Glutamatergic neuron (in vitro differentiated cells): ENCODE measurements at places on chromosomes 5 and 9. TPM values are rescaled to one million over a fixed set of nuclear protein-coding genes. Genes with fewer than 3 reads are reported as not detected.

PFN3 gene
- total RNA-seq = not detected

HTR4 gene
- not detected for total RNA-seq

LECT2 gene
- not detected for total RNA-seq

PCDHB13 gene
- 12.7 TPM for total RNA-seq

GSN gene
- total RNA-seq = 11.6 TPM

GRM6 gene
- total RNA-seq = not detected

EGFL7 gene
- total RNA-seq = 8.1 TPM

DNA sequence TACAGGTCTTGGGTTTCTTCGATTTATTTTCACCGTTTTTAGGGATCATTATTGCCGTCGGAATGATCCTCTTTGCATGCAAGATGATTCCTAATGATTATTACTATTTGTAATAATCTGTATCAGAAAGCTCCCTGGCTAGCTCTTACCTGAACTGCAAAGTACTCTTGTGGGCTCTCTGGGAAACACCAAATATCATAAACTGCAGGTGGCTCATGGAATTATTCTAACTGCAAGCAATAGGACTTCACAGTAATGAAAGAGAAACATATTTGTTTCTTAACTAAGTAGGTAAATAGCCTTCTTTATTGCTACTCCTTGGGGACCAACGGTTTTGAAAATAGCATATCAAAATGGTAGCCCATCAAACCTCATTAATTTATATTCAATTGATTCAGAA, 219.4 kb downstream of the NFIB start:
- peaks cover 4% of the 10 kb centered on the region for H3K27me3 ChIP-seq
- peaks cover 21% of the 10 kb centered on the region for H3K4me1 ChIP-seq
- no peaks in the 10 kb centered on the region for H3K36me3 ChIP-seq

DNA sequence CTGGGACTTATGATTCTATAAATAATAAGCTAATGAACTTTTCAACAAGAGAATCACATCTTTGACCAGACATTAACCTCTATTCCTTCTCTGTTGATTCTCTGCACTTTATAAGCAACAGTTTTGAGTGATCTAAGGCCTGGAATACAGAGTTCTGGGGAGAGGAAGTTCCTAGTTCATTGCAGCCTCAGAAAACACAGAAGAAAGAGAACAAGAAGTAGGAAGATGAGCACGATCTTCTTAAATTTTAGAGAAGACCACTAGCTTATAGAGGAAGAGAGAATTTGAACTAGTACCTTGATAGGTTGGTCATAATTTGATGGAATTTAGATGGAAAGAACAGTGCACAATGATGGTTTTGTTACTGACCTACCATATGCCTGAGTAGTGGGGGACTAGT, 8.5 kb upstream of the C9orf72 start:
- H3K4me1 ChIP-seq = no peaks in the 10 kb centered on the region
- peaks cover 9% of the 10 kb centered on the region for H3K36me3 ChIP-seq
- H3K27me3 ChIP-seq = no peaks in the 10 kb centered on the region
- H3K4me3 ChIP-seq = no peak overlapping the region

DNA sequence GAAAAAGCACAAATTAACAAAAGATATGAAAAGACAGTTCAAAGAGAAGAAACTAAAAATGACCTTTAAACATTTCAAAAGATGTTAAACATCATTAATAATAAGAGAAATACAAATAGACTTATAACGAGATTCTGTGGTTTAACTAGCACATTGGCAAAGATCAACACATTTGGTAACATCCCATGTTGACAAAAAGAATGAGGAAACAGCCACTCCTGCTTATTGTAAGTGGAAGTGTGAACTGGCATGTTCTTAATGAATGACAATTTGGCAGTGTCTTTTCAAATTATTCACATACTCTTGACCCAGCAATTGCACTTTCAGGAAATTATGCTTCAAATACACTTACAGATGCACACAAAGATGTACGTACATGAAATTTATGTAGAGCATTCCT, 176.3 kb downstream of the TLE1 start:
- no peak overlapping the region for H3K27ac ChIP-seq
- peaks cover 5% of the 10 kb centered on the region for H3K36me3 ChIP-seq
- peaks cover 2% of the 10 kb centered on the region for H3K27me3 ChIP-seq
- no peaks in the 10 kb centered on the region for H3K4me1 ChIP-seq
- no peak for DNase-seq

DNA sequence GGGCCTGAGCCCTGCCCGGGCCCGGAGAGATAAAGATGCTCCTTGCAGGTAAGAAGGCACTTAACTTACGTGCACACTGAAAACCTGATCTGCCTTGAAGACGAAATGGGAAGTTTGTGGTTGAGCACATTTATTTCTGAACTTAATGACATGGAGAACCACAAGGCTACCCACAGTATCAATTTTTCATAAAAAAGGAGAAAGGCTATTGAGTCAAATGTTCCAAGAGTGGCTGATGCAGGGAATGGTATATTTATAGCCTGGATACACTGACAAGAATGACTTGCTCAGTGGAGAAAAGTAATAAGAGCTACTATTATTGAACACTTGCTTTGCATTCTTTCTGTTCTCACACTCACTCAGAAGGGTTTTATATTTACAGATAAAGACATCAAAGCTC, 419.3 kb downstream of the ACTL7B start:
- DNase-seq = no peak
- no peaks in the 10 kb centered on the region for H3K36me3 ChIP-seq
- no peaks in the 10 kb centered on the region for H3K27me3 ChIP-seq

- no peak for DNase-seq
- H3K4me3 ChIP-seq = no peak overlapping the region
- no peak overlapping the region for H3K27ac ChIP-seq
Observed at GRCh38 chr5:34494111-34494755, 161.9 kb upstream of the RAI14 start.

GRCh38 chr5:180141068-180141660, 67.8 kb downstream of the RASGEF1C start:
- H3K4me1 ChIP-seq = peaks cover 15% of the 10 kb centered on the region
- peaks cover 12% of the 10 kb centered on the region for H3K27me3 ChIP-seq
- no peak overlapping the region for H3K4me3 ChIP-seq

GRCh38 chr5:116144103-116144502, 59.3 kb downstream of the COMMD10 start:
- H3K36me3 ChIP-seq = no peaks in the 10 kb centered on the region
- DNase-seq = no peak
- no peaks in the 10 kb centered on the region for H3K27me3 ChIP-seq
- H3K4me1 ChIP-seq = peaks cover 1% of the 10 kb centered on the region
- no peak overlapping the region for H3K27ac ChIP-seq

DNA sequence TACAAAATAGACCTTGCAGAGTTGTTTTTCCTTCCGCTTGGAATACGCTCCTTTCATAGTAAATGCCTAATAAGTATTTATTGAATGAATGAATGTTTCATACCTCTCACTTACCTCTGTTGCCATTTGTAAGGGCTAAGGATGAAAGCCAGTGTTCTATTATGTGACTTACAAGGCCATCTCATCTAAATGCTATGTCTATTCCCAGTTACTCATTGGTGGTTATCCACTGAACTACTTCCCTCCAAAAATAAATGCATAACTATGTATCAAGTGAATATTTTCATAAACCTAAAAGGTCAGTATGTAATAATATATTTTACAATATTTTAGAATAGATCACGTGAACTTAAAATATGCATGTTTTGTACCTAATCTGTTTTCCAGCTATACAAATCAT, 670.5 kb upstream of the RGMB start:
- no peak for DNase-seq
- no peak overlapping the region for H3K27ac ChIP-seq
- peaks cover 3% of the 10 kb centered on the region for H3K4me1 ChIP-seq

DNA sequence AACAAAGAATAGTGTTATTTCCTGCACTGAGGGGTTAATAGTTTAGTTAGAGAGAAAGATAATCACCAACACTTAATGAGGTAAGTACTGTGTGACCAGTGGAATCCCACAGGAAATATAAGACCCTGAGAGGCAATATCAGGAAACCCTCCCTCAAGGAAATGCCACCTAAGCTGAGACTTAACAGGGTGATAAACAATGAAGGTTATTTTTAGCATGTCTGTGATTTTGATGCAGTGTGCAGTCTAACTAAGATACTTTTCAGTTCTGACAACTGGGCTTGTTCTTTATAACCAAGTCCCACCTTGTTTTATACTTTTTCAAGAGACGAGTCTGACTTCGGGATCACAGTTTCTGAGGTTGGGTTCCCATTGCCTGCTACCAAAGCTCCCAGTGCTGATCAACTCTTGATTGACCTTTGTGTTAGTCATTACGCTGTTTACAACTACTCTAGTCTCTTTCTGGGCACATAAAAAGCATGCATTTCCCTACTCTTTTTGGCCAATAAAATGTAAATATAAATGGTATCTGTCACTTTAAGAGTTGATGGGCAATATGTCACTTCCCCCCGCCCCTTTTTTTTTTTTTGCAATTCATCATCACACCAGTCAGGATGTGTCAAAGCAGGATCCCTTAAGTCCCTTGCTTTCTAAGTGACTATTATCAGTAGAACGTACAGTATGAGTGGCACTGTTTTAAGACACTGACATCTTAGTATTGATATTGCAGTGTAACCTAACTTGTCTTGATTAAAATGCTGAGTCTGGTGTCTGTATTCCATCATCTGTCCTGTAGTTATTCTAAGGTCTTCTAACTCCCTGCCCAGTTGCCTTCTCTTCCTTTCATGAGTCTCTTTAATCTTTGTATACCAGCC, 31.4 kb downstream of the C6 start:
- no peaks in the 10 kb centered on the region for H3K4me1 ChIP-seq
- no peak for DNase-seq
- no peaks in the 10 kb centered on the region for H3K36me3 ChIP-seq
- H3K4me3 ChIP-seq = no peak overlapping the region
- H3K27ac ChIP-seq = no peak overlapping the region
